Activated T-cell treated with anti-CD3 and anti-CD28 coated beads for 48 hours (primary cell): ENCODE measurements at places on chromosomes 6 and 20.

DNA sequence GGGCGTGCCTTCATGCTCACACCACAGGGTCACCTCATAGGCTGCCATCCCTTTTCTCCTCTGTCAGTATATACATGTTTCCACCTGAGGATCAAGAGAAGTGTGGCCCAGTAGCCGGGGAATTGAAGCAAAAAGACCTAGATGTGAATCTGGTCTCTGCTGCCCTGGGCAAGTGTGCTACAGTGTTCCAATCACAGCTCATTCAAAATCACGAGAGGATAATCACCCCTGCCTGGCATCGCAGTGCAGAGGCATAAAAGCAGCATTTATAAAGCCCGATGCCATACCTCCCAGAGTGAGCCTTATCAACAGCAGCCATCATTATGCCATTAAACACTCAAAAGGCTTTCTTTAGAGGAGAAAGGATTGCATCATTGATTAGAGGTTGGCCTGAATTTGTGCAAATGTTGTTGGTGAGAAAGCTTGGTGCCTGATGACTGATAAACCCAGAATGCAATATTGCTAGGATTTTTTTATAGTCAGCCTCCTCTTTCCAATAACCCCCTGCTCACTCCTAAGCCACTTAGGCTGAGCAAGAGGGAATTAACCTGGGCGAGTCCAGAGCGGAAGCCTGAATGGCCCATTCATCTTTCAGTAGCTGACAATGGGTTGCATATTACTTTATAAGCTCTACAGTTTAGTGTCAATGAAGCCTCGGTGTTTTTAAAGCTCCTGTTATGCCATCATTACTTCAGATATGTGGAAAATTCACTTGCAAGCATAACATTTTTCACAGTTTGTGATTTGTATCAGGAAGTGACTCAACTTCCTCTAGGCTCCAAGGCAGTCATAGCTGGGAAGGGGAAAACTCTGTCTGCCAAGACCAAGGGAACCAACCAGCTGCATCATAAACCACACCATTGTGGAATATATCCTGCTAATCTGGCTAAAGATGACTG lies 92.5 kb upstream of the NXT1 start:
- no peak for DNase-seq

GRCh38 chr6:164098857-164099267 lies 684.3 kb downstream of the QKI start:
- DNase-seq, result no peak

DNA sequence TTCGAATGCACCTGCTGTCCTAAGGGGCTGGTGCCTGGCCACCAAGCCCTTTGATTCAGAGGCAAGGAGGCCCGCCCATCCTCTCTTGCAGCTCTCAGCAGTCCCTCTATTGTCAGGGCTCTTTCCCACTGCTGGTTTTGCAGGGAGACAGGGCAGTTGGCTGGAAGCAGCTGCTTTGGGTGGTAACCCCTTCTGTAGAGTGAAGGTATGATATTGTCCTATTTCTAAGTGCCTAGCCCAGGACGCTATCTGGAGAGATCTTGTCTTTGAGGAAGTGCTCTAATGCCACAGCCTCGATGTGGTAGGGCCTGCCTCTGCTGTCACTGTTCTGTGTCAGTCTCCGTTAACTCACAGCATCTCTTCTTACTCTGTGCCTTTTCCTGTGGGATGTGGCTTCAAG lies 5.6 kb downstream of the PLCG1 start:
- DNase-seq, result no peak

DNA sequence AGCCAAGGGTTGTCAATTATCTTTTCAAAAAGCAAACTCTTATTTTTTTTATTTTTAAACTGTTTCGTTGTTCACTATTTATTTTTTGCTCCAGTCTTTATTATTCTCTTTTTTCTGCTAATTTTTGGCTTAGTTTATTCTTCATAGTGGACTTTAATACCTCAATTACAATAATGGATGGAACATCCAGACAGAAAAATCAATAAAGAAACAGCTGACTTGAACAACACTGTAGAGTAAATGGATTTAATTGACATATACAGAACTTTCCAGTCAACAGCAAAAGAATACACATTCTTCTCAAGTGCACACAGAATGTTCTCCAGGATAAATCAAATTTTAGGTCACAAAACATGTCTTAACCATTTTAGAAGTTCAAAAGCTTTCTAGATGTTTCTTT lies 111.5 kb downstream of the MEI4 start:
- DNase-seq, result no peak

DNA sequence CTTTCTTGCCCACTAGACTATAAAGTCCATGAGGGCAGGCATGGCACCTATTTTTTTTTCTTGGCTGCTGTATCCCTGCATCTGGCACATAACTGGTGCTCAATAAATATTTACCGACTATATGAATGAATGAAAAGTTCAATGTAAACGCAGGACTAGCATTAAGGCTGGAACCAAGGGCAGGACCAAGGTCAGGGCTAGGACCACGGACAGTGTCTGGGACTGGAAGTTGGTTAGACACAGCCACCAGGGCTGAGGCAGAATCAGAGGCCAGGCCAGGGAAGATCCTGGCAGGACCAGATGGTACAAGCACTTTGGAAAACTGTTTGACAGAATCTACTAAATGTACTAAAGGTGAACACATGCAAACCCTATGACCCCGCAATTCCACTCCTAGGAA lies 3.7 kb downstream of the TNXB start:
- no peak for DNase-seq

DNA sequence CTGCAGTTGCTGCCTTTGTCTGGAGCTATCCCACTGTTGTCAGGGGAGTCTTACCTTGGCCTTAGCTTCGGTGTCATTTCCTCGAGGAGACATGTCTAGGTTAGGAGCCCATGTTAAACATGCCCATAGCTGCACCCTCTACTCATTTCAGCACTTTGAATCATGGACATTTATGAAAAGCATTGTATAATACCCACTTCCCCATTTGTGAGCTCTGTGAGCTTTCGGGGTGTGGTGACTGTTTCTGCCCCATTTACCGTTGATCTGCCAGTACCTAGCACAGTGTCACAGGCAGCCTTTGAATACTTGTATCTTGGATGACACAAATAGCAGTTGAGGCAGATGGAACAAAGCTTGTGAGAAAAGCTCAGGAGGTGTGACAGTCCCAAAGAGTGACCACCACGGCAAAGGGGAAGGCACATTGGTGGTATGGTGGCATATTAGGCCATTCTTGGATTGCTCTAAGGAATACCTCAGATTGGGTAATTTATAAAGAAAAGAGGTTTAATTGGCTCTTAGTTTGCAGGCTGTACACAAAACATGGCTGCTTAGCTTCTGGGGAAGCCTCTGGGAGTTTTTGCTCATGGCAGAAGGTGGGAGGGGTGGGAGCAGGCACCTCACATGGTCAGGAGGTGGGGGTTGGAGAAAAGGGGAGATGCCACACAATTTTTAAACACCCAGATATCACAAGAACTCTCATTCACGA lies 42.0 kb downstream of the JARID2 start:
- no peak for DNase-seq

- DNase-seq, result no peak
These were observed 107.6 kb downstream of the JAG1 start for GRCh38 chr20:10565922-10566897.

- peak; percentile 64 for DNase-seq
These were observed 121.8 kb downstream of the SULF2 start for GRCh38 chr20:47663354-47664067.

- no peak for DNase-seq
These were observed 6.1 kb downstream of the TRIM10 start for GRCh38 chr6:30154709-30155519.

DNA sequence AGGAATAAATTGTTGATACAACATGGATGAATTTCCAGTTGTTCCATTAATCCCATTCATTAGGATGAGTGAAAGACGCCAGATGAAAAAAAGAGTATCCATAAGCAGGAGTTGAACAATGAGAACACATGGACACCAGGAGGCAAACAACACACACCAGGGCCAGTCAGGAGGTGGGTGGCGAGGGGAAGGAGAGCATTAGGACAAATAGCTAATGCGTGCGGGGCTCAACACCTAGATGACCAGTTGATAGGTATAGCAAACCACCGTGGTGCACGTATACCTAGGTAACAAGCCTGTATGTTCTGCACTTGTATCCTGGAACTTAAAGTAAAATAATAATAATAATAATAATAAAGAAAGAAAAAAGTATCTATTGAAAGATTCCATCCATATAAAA lies 11.1 kb downstream of the PCED1A start:
- no peak for DNase-seq

DNA sequence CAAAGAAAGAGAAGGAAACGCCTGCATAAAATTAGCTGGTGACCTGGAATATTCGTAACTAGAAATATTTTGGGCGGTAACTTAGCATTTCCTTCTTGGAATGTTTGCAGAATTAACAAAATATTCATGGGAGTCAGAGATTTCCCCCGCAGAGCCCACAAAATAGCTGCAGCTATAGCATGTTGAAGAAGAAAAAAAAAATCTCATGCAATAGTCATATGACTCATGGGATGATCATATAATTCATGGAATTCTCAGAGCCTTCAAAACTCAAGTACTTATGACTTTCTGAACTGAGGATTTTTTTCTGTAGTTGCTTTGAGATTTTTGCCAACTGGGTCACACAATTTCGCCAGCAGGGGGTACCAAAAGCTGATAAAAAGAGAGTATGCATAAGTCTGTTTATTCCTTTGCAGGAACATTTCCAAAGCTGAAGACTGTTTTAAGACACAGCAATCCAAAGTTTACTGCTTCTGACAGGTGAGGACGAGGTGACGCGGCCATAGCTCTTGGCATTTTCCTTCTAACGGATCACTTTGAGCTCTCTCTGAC lies 586.0 kb upstream of the CHD6 start:
- no peak for DNase-seq

GRCh38 chr20:44431502-44432234 lies 44.0 kb upstream of the TTPAL start:
- DNase-seq, result no peak

GRCh38 chr20:62332421-62332820 lies 29.6 kb downstream of the ADRM1 start:
- no peak for DNase-seq

GRCh38 chr20:53074811-53075314 lies 102.7 kb downstream of the TSHZ2 start:
- DNase-seq, result no peak

- no peak for DNase-seq
These were observed 103.0 kb downstream of the BCKDHB start for GRCh38 chr6:80209430-80209829.

DNA sequence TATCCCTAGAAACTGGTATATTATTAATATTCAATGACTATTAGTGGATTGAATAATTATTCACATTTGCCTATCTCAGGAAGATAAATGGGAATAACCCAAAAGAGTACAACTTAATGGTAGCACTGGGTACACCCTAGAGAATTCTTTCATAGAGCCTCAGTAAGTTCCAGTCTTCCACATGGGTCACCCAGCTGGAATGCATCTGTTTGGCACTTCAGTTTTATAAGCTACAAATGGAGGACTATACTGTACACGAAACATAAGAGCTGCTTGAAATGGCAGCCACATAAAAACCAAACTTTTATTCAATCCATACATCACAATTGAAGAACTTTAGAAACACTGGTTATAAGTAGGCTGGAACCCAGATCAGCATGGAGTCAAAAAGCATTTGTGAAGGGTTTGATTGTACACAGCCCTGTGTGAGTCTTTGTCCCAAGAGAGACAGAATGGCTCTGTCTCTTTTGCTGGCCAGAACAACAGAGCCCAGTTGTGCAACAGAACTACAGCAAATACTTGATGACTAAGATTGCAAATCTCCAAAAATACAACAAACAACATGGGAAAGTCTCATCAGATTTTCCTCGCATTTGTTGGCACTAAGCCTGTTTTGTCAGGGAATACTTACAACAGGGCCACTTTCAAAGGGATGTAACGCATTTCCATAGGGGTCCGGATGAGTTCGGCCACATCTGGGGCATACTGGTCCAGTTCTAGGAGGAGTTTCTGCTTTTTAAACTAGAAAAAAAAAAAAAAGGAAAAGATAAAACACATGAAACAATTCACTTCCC lies 39.5 kb downstream of the PIGU start:
- no peak for DNase-seq

DNA sequence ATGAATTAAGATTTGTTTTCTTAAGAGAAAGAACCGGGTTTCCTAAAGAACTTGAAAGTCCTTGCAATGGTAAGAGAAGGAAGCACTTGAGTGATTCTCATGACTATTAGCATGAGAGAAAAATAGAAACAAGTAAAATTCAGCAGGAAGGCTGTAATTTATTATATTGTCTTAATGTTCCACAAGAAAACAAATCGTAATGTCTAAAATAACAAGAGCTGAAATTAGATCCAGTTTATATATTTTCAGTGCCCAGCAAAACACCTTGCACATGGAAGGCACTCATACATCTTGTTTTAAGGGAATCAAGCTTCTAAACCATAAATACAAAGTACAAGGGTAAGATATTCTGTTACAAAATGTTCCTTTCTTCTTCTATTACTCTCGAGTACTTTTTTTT lies 229.4 kb upstream of the PLN start:
- no peak for DNase-seq

- no peak for DNase-seq
These were observed 61.8 kb upstream of the LAMA2 start for GRCh38 chr6:128821116-128821515.

DNA sequence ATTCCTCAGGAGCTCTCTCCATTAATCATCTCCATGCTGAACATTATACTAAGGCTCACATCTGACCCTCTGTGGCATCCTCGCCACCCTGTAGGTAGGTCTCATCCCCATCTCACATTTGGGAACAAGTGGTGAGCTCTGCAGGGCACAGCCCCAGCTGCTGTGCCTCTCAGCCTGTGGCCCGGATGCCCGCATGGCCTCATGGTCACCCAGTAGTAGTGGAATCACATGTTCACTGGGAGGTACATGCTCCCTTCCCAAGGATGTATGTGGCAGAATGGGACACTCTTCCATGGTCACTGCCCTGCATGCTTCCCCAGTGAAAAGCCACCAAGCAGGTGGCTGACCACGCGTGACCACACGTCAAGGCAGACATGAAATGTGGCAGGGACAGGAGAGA lies 26.3 kb upstream of the APMAP start:
- no peak for DNase-seq
